CD8-positive, alpha-beta memory T cell (primary cell): ENCODE measurements at places on chromosomes 1 and 21. TPM values are rescaled to one million over a fixed set of nuclear protein-coding genes. Genes with fewer than 3 reads are reported as not detected.
A peak's percentile ranks its signal among the peaks of the same experiment; 100 is the strongest.

DNA sequence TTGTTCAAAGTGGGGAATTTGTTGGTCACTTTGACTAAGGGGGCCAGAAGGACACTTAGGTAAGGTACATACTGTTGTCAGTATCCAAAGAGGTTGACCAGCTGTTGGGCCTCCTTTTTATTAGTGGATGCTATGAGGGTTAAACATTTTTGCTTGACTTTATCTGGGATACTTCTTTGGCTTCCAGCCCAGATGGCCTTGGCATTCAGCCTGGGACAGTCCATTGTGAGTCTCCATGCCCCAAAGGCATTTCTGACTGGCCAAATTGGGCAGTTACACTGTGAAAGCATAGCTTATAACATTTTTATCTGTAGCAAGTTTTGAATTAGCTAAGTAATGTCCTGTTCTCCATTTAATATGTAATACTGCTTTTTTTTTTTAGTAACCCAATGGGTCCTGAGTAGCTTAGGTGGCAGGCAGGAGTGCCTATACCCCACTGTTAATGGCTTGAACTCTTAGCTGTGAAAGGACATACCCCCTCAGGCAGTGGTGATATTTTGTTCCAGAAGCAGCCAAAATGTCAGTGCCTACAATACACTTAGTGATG lies 35.4 kb upstream of the CD1D start:
- no peak for DNase-seq

- no peak for DNase-seq
Observed at GRCh38 chr1:10440305-10440704, 9.5 kb upstream of the CORT start.

The ERICH3 gene
- not detected for total RNA-seq

DNA sequence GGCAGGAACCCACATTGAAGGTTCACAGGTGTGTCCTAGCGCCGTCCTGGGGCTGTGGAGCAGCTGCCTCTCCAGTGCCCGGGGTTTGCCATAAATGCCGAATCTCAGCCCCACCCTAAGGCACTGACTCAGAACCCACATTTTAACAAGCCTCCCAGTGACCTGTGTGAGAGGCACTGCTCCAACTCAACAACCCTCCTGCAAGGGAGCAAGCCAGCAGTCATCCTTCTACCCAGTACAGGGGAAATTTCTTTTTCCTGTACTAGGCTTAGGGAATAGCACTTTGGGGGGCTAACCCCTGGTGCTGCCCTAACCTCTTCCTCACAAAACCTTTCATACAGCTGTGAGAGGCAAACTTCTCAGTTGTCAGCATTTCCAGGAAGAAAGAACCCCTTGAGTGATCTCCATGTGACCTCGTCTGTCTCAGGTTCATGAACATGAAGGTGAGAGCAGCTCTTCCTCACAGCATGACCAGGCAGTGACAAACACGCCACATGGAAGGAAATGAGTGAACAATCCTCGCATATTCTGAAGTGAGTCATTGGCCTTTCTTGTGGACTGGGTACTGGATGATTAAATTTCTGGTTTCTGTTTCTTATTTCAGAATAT lies 11.4 kb upstream of the BCAR3 start:
- DNase-seq = no peak

DNA sequence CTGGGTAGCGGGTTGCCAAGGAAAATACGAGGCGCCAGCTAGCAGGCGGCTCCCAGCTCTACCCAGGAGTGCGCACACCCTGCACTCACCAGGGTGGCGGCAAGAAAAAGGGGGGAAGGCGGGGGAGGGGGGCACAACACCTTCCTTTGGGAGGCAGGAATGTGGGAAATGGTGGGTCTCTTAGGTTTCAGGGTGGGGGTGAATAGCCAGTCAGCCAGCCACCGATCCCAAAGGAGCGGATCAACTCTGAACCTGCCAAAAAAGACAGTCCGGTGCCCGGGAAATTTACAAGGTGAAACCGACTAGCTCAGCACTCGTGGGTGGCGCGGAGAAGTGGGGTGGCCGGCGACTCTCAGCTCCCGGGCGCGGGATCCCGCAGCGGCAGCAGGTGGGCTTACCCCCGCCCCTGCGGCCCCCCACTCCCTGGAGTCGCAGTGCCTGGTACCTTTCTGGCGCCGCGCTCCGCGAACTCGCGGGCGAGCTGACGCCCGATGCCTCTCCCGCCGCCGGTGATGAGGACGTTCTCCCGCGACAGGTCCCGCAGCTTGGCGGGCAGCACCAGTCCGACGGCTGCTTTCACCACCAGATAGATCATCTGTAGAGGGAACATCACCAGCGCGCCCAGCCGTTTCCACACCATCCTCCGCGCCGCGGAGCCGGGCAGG lies 1.2 kb downstream of the DHRS3 start:
- DNase-seq = peak; percentile 12

The KIF2C gene
- total RNA-seq = 41.4 TPM

DNA sequence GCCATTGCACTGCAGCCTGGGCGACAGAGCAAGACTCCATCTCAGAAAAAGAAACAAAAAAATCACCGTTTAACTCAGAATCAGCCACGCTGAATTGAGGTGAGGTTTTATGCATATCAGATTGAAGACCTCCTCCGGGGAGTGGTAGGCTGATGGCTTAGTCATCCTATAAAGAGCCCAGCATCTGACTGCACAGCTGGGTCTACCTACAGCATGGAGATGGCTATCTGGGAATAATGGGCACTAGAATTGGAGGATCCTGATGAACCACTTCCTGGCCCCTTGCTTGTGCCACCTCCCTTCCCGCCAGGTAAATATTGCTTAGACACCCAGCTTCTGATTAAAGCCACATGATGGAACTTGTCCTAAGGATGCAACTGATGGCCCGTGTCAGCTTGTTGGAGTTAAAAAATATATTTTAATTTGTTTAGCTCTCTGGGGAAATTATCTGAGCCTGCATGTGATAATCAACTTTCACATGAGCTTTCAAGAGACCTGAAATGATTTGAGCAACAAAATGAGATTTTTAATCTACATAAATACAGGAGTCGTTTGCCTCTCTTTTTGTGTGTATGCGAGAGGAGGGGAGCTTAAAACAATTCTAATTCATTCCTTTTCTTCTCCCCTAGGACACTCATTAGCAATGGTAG lies 157.2 kb downstream of the KIF26B start:
- no peak for DNase-seq

The CTSS gene
- total RNA-seq = 31.2 TPM

The GPATCH2 gene
- total RNA-seq = 9.9 TPM

DNA sequence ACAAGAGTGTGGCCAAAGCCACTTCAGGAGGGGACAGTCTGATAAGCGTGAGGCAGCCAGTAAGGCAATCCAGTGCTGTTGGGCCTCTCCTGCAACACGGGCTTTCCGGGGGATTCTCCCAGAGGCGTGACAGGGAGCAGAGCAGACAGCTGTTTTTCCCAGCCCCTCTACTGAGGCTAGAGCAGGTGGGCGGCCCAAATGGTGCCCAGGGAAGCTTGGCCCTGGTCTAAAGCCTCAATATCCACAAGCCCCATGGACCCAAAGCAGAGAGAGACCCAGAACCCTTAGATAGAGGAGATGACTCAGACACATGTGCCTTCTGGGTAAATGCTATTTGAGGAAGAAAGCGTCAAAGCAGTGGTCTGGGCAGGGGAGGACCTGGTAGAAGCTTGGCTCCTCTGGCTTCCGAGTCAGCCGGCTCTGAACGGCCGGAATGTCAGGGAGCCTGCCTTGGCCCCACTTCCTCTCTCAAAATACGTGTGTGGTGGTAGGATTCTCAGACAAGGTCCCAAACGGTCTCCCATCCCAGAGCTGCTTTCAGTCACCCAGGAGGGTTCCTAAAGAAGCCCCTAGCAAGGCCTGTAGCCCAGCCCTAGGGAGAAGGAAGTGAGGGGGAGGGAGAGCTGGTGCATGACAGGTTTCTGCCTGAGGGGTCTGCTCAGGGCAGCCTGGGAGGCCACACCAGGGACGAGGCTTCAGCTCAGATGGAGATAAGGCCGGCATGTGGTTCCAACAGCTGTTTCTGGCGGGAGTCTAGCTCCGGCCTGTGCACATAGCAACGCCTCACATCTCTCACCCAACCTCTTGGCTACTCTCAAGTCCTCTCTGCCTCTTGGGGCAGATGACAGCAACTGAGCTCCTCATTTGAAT lies 28.8 kb downstream of the PIK3C2B start:
- no peak for DNase-seq

- no peak for DNase-seq
Observed at GRCh38 chr1:20850021-20850420, 62.9 kb upstream of the HP1BP3 start.

DNA sequence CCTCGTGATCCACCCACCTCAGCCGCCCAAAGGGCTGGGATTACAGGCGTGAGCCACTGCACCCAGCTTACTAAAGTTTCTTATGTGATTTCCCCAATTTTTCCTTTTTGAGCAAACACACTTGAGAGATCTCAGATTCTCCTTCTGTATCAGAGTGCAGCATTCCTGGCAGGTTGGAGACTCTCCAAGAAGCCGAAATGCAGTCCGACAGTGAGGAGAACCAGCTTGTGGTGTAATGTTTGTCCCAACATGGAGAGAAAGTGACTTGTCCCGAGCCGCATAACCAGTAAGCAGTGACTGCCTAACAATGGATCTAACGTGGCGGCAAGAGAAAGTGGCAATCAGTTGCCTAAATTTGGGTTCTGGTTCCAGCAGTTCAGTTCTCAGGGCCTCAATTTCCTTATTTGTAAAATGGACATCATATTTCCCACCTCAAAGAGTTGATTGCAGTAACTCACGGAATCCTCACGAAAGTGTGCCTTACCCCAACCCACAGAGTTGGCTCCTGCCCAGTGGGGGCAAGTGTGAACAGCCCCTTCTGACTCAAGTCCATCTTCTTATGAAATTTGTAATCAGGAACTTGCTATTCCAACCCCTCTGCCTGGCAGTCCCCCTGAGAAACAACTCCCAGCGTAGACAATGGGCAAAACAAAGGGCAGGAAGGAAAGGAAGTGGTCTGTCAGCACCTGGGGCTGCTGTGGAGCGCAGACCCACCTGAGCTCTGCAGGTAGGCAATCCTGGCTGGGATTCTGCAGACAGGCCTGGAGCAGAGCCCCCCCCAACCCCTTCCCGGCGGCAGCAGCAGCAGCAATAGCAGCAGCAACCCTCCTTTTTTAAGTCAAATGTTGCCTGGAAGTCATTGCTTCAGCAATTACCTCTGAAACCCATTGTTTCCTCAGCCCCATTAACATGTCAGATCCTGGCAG lies 223.6 kb upstream of the POU3F1 start:
- no peak for DNase-seq

DNA sequence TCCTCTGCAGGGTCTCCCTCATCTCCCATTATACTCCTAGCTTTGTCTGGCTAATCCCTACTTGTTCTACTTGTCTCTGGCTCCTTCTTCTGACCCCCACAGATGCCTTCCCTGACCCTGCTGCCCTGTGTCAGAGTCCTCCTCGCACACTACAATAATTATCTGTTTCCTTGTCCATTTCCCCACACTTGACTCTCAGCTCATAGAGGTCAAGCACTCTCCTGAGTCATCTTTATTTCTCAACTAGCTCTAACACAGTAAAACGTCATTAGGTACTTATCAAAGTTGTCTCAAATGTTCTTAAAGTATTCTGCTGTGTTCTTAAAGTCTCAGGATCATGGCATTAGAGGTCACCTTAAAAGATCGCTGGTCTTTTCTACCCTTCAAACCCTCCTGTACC lies 47.1 kb downstream of the C8A start:
- no peak for DNase-seq

DNA sequence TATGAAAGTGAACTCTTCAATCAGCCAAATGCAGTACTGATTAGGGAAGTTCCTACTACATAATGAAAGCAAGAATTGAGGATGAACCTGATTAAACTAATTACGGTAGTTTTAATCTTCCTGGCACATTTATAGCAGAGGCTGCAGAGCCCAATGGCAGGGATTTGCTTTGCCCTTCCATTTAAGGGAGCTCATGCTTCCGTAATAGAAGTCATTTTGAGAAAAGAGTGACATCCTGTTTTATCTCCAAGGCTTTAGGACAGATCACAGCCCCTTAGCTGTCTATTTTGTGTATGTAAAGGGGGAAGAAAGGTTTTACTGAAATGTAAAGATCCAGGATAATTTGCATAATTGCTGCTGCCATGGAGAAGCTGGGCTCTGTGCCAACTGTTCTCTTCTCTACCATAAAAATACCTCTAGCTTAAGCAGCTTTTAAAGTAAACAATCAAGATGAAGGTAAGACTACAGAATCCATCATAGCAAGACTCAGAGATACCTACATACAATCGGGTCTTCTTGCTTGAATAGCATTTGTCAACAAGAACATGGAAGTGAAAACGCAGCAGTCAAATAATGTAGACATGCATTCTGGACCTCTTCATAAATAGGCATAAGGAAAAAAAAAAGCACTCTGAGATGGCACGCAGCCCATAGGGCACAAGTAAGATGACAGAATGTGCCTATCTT lies 62.5 kb downstream of the ASH1L start:
- DNase-seq = no peak

- no peak for DNase-seq
Observed at GRCh38 chr1:46940307-46940706, 969 bp downstream of the CYP4A11 start.

GRCh38 chr1:167722152-167722869 lies 529 bp downstream of the MPZL1 start:
- DNase-seq = peak; percentile 52

DNA sequence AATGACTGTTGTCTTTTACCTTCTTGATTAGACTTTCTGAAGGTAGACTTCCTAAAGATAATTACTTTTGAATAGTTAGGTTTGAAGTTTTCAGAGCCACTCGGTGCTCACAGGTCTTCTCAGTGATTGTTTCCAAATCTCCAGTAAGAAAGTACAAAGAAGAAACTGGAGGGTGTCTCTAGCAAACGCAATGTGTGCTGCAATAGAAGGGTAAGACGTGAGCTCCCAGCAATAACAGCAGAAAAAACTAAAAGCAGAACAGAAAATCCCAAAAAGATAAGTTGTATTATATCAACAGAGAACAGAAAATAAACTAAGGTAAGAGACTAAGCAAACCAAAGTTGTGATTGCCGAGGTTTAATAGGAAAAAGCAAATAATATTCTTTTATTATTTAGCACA lies 1.8 kb downstream of the CTTNBP2NL start:
- DNase-seq = no peak

The LCE2A gene
- total RNA-seq = not detected

DNA sequence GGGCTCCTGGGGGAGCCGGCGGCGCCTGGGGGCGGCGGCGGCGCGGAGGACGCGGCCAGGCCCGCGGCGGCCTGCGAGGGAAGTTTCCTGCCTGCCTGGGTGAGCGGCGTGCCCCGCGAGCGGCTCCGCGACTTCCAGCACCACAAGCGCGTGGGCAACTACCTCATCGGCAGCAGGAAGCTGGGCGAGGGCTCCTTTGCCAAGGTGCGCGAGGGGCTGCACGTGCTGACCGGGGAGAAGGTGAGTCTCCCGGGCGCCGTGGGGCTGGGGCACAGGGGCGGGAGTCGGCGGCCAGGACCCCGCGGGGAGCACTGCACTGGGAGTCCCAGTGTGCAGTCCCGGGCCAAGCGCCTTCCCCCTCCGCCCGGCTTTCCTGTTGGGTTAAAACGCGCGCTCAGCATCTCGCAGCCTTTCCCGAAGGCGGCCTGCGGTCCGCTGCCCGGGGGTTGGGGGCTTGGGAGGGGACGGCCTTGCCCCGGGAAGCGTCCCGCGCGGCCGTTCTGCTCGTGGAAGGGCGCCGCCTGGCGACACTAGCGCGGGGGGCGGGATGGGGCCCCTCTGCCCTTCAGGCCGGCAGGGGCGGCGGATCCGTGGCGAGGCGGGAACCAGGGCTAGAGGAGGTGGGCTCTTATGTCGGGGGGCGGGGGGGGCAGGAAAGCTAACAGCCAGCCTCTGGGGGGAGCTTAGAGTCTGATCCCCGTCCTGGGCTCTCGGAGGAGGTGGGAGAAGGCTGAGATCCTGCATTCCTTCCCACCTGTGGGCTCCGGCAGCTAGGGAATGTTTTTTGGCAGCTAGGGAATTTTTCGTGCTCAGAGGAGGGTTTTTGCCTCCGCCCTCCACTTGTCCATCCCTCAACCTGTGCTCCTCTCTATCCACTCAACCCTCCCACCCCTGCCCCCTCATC lies 1.1 kb downstream of the HUNK start:
- peak; percentile 4 for DNase-seq

The RAB3B gene
- total RNA-seq = 0.11 TPM
